Stimulated activated CD8-positive, alpha-beta memory T cell treated with anti-CD3 and anti-CD28 coated beads, Interleukin-4, amount 100 ng/mL, for 48 hours (primary cell): ENCODE measurements at places on chromosomes 13 and 19.

DNA sequence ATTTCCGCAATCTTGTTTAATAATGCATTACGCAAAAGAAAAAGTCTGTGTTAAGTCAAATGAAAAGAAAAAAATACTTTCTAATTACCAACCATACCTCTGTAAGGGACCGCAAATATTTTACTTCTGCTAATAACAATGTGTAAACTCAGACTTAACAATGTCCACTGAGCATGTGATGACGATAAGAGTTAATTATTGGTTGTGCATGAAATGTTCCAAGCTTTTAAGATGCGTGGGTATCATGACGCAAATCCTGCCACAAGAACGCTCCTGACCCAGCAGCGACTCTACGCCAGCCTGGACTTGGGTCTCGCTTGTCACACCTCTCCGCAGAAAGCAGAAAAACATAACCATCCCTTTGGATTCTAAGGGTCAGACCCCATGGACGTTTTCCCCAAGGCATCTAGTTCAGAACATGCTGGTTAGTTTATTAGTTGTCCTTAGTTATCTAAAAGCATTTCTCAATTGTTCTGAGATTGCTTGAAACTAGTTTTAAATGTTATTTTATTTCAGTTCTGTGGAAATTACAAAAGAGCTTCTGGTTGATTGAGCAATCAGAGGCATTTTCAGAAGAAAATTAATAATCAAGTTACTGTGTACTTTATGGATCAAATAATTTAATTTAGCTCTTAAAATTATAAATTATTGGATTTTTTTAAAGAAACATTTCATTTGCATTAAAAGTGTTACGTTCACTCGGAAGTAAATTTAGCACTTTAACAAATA, 779.9 kb upstream of the ARGLU1 start:
- DNase-seq = no peak

DNA sequence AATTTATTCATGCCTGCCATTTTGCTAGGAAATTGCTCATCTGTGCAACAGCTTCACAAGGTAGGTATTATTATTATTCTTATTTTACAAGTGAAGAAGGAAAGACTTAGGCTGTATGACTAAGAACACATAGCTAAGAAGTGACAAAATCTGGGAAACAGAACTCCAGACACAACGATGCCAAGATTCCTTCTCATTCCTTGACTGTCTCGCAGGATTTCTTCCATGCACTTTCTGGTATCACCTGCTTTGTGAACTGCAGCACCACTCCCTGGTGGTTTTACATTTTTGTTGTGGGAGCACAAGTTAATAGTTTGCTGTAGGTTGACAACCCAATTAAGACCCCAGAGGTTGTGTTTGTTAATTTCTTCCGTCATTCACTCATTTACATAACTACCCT, 188.5 kb downstream of the LACC1 start:
- DNase-seq = no peak

DNA sequence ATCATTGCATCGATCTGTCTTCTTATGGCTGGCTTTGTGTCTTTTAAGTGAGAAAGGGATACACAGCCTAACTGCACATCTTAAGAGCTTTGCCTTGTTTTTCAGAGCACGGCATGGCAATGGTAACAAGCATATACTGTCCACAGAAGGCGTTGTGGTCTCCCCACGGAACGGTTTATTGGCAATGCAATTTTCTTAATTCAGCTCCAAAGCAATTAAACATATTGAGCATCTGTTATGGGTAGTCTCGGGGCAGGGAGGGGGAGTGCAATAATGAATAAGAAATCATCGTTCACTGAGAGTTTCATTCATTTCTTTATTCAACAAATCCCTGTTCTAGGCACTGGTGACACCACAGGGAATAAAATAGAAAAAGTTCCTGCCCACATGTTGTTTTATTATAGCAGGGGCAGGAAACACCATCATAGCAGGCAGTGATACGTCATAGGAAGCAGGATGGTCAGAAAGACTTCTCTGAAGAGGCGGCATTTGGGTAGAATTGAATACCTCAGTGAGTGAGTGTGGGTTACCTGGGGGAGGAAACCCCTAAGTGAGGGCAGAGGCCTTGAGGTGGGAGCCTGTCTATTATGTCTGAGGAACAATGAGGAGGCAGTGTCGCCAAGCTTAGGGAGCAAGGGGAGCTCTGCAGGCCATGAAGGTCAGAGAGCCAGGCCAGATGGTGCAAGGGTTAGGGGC, 185.7 kb upstream of the KL start:
- no peak for DNase-seq

GRCh38 chr19:815775-816499, 5.8 kb downstream of the PLPPR3 start:
- DNase-seq = no peak

DNA sequence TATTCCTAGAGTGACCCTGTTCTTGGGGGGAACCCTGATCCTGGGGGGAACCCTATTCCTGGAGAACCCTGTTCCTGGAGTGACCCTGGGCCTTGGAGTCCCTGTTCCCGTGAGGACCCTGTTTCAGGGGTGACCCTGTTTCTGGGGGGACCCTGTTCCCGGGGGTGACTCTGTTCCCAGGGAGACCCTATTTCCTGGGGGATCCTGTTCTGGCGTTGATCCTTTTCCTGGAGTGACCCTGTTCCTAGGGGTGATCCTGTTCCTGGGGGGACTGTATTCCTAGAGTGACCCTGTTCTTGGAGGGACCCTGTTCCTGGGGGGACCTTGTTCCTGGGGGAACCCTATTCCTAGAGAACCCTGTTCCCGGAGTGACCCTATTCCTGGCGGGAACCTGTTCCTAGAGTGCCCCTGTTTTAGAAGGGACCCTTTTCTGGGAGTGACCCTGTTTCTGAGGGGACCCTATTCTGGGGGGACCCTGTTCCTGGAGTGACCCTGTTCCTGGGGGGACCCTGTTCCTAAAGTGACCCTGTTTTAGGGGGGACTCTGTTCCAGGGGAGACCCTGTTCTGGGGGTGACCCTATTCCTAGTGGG, 15.0 kb downstream of the GNA15 start:
- DNase-seq = no peak

DNA sequence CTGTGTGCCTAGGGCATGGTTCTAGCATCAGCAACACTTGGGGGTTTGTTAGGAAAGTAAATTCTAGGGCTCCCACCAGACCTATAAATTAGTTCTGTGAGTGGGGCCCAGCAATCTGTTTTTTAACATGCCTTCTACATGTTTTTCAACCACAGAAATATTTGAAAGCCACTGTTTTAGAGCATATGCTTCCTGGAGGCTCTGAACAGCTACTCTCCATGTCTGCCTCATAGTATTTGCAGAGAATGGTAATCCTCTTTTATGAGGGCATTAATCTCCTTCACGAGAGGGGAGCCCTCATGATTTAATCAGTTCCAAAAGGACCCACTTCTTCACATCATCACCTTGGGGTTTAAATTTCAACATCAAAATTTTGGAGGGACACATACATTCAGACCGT, 6.0 kb downstream of the SPATA13 start:
- no peak for DNase-seq

GRCh38 chr13:72911981-72912380, 130.0 kb downstream of the PIBF1 start:
- no peak for DNase-seq

GRCh38 chr19:45814166-45814780, 835 bp downstream of the RSPH6A start:
- DNase-seq = no peak

GRCh38 chr19:45443462-45444317, 20.0 kb upstream of the ERCC1 start:
- DNase-seq = peak; percentile 73

GRCh38 chr19:41904118-41904870, 21.3 kb downstream of the ARHGEF1 start:
- DNase-seq = no peak

DNA sequence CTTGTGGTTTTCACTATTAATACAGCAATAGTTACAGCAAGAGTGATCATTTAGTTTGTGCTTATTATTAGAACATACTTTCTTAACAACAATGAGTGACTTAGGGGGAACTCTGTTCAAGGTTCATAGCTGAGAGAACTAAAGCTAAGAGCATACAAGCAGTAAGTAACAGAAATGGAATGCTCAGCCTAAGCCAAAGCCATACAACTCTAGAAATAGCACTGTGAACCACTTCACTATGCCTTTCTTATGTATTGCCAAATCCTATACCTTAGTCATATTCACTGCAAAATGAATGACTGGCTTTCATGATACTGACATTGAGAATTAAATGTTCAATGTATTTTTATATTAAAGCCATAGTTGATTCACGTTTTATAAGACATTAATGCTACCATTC, 599.7 kb upstream of the SLITRK1 start:
- DNase-seq = no peak

DNA sequence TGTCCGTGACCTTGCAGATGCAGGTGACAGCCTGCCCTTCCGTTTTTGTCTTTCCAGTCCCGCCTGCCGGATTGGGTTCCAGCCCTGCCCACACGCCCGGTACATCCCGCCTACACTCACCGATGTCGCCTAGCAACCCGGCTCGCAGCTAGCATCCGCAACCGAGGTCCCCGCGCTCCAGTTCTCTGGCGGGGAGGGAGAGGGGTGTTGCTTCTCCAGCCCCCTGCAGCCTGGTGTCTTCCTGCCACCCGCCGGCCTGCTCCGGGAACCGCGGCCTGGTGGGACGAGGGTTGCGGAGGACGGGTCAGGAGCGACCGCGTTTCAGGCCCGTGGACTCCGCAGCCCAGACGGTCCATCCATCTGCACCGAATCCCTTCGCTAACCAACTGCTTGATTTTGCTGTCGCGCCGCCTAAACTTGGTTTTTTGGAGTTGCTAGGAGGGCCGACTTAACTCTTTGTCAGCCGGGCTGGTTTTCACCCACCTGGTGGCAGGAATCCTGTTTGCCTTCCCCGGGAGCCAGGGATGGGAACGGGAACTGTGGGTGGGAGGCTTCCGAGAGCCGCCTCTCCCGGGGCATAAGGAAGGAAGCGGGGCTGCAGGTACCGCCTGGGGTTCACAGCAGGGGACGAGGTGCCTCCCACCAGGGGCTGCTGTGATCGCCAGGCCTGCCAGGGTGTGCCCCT, 15.4 kb upstream of the MATK start:
- DNase-seq = peak; percentile 71

GRCh38 chr19:33405254-33405552, 31.7 kb downstream of the CEBPG start:
- no peak for DNase-seq

- no peak for DNase-seq
These were observed 1312.7 kb downstream of the SLITRK1 start for GRCh38 chr13:82569581-82569980.

DNA sequence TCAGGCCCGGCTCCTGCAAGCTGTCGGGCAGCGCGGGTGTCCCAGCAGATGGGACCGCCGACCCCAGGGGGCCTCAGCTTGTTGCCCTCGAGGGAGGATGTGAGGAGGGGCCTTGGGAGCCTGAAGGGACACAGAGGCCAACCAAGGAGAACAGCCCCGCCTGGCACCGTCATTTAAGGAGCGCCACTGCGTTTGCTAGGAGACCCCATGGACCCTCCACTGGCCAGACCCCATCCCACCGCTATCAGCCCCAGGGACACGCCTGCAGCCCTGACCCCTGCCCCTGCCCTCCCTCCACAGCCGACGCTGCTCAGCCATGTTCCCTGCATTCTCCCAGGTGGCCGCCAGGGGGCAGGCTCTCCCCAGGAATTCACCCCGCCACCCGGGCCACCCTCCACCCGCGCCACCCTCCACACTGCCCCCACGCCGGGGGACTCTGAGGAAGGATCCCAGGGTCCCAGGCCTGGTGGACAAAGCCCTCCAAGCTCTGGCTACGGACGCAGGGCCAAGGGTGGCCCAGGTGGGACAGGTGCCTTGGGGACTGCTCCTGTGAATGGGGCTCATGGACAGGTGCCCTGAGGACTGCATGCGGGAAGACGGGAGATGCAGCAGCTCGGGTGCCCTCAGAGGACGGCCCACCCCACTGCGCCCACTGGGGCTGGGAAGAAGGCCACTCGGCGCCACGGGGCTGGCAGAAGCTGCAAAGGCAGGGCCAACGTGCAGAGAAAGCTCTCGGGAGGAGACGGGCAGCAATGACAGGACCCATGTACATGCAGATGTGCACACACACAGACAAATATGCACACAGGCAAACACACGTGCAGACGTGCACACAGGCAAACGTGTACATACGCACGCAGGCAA, 34.4 kb downstream of the PIP5K1C start:
- peak; percentile 90 for DNase-seq

- peak; percentile 60 for DNase-seq
These were observed 4.0 kb downstream of the TMIGD2 start for GRCh38 chr19:4297901-4298809.

DNA sequence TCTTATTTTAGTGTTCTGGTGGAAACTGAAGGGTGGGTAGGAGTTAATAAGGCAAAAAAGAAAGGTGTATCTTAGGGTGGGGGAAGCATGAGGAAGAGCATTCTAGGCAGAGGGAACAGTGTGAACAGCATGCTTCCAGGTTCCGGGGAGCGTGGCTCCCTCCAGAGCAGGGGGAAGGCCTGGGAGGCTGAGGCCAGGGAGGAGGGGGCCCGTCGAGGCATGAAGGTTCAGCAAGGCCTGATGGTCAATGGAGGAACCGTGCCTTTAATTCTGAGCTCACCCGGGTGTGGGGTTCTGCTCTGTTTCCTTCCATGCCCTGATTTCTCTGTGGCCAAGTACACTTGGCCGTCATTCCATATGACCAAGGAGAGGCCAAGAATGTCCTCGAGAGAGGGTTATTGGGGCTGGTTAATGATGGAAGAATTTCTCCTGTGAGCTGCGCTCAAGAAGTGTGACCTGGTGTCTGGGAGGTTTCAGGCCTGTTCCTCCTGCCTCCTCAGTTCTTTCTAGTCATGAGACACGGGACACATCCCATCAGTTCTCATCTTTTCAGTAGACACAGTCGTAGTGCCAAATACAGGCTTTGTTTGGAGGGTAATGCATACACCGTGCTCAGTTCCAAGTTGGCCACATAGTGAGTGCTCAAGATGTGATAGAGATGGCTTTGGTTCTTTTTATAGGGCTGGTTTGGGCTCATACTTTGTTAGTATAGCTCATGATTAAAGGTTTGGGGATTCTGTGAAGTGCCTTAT, 73.6 kb downstream of the SIPA1L3 start:
- no peak for DNase-seq

DNA sequence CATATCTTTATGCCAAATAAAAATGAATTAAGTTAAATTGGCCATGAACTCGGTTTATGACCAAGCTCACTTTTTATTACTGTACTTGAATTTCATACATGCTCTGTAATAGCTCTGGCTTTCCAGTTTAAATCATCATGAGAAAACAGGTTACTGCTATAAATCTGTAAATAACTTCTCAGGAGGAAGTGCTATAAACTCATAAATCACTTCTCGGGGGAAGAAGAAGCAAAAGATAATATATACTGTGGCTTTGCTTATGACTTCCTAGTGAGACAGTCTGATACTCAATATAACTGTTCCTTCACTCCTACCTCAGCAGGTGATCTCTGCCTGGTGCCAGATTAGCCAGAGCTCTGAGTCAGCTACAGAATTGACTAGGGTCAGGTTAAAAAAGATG, 12.5 kb downstream of the SUPT20H start:
- DNase-seq = no peak
